Fibroblast of mammary gland (primary cell): ENCODE measurements at places on chromosomes 7 and 10.

- peak; percentile 14 for DNase-seq
These were observed 390.3 kb downstream of the MAGI2 start for GRCh38 chr7:79063019-79063698.

DNA sequence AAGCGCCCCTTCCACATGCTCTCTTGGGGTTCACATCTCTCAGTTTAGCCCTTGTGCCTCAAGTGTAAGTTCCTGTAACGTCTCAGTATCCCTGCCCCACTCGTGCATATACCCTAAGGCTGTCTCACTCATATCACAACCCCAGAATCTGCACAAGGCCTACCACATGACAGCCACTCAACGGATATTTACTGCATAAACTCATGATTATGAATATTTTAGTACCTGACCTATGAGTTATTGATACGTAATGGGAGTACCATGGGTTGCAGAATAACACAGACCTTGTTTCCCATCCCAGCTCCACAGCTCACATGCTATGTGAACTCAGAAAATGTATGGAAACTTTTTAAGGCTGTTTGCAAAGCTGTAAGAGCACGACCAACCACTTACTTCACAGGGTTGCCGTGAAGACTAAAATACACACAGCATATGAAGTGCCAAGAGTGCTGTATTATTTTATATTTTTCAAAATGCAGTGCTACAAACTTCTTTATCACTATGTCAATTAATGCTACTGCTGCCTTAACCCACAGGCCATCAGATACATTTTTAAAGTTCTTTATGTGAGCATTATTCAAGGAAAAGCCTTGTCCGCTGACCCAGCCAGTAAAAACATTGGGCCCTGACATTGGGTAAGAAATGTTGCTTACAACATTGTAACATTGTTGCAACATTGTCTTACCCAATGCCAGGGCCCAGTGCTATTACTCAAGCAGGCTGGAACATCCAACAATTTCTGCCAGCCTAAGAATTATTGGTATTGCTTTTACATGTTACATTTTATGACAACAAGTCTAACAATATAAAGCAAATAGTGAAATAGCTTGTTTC is 97.2 kb downstream of the JAZF1 start:
- peak; percentile 82 for DNase-seq

DNA sequence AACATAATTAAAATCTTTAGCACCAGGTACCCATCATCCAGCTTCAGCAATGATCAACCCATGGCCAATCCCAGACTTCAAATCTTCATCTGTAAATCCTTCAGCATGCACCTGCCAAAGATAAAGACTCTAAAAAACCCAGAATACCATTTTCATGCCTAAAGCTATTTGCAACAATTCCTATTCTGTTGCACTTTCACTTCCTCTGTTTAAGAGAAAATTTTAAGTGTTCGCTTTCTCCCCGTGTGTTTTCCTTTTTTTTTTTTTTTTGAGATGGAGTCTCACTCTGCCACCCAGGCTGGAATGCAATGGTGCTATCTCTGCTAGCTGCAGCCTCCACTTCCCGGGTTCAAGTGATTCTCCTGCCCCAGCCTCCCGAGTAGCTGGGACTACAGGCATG is 31.8 kb upstream of the HTR5A start:
- DNase-seq, result no peak

DNA sequence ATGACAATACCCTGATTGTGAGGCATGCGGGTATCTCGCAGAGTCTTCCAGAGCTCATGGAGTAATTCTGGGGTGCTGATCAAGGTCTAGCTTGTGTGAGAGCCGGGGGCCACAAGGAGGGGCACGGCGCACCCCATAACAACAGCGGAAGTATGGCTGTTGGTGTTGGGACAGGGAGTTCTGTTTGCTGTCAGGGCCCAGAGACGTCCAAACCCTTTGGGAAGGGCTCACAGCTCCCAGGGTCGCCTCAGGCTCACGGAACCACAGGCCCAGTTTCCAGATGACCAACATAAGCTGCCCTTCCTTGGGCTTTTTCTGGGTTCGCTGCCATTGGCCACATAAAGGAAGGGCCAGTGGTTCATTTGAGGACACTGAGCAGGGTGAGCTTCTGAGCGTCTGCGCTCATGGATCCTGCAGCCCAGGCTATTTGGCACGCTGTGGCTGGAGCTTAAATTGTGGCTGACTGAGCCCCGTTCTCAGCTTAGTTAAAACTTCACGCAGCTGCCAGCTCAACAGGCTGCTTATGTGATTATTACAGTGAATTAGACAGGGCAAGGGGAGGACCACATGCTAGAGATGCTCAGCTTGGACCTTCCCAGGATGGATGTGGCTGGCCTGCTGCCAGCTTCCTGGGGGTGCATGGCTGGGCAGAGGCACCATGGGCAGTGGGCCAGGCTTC is 92.3 kb downstream of the DNAJB6 start:
- no peak for DNase-seq

DNA sequence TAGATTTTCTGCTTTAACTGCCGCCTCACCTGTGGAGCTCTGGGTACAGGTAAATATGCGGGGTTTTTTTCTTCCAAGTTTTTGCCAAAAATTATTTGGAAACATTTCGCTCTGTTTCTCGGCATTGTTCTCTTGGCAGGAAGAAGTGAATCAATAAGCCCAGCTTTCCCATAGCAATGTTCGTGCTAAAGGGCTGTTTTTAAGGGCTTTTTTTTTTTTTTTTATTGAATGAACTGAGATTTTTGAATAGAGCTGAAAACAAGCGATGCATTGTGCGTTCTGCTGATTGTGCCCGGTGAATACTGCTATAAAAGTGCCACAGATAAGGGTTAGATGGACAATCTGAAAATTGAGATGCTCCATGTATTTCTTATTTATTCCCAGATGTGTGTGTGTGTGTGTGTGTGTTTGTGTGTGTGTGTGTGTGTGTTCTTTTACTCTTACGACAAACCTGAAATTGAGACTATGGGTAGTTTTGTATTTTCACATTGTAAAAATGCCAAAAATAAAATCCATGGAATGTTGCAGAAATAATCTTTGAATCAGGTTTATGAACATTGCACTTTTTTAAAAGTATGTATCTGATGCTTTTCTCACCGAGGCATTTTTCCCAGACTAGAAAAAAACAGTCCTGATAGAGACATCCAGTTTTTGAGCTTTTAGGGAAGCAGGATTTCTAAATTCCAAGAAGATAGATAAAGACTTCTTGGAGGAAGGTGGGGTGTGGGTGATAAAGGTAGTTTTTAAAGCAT is 30.5 kb downstream of the KIAA1217 start:
- DNase-seq, result no peak

DNA sequence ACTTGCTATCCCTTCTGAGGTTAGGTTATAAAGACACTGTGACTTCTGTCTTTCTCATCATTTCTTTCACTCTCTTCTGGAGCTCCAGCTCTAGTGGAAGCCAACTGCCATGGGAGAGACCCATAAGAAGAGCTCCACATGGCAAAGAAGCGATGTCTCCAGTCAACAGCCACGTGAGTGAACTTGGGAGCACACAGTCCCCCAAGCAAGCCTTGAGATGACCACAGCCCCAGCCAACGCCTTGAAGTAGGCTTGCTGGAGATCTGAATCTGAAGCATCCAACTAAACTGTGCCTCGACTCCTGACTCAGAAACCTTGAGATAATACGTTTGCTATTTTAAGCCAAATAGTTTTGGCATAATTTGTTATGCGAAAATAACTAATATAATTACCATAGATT is 181.7 kb upstream of the GDF10 start:
- DNase-seq, result no peak

DNA sequence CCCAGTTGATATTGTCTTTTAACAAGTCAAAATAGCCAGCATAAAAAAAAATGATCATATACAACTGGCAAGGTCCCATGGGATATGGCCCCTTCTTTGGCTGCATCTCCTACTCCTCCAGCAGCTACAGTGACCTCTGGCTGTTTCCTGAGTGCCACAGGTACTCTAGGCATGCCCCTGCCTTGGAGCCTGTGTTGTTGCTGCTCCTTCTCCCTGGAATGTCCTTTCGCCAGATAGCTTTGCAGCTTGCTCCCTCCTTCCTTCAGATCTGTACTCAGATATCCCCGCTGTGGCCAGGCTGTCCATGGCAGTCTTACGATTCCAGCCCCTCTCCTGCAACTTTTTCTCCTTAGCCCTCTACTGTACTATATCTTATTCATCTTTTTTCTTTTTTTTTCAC is 23.3 kb downstream of the CNNM2 start:
- DNase-seq, result no peak

DNA sequence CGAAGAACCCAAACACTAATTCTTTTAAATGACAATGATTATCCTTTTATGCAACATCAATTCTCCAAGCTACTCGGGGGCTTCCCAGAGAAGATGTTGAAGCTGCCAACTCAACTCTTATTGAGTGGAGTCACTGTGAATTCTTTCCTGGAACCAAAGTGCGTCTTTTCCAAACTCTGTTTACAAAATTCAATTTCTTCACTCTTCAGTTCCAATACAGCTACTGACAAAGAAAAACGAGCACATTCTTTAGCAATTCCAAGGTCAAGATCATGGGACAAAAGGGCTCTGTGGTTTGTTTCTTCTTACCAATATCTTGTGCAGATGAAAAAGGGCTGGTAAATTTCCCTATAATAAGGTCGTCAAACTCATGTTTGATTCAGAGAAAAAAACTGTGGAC is 74.2 kb downstream of the FAS start:
- peak; percentile 87 for DNase-seq

GRCh38 chr10:16952080-16952479 is 134.9 kb upstream of the RSU1 start:
- no peak for DNase-seq

GRCh38 chr10:88163572-88163971 is 300.1 kb downstream of the PTEN start:
- no peak for DNase-seq

- DNase-seq, result no peak
These were observed 49.5 kb upstream of the CAPZA2 start for GRCh38 chr7:116812860-116813259.

DNA sequence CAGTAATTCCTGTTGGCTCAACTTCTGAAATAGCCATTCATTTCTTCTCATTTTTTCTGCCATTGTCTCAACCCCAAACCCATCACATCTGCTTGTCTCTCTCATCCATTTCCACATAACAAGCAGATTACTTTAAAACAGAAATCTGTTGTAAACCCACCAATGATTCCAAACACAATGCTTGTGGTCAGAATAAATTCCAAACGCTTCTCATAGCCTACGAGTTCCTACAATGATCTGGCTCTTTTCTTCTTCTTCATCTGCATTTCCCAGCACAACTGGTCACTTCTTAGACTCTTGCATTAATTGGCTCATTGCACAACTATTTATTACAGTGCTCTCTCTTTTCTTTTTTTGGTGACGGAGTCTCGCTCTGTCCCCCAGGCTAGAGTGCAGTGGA is 364.1 kb downstream of the GATA3 start:
- peak; percentile 1 for DNase-seq

GRCh38 chr10:35420827-35421552 is 84.7 kb downstream of the CCNY start:
- DNase-seq, result no peak

- no peak for DNase-seq
These were observed 49.0 kb downstream of the TES start for GRCh38 chr7:116259156-116259870.

- DNase-seq, result peak; percentile 44
These were observed 16.5 kb downstream of the DENND10 start for GRCh38 chr10:119120413-119120867.

DNA sequence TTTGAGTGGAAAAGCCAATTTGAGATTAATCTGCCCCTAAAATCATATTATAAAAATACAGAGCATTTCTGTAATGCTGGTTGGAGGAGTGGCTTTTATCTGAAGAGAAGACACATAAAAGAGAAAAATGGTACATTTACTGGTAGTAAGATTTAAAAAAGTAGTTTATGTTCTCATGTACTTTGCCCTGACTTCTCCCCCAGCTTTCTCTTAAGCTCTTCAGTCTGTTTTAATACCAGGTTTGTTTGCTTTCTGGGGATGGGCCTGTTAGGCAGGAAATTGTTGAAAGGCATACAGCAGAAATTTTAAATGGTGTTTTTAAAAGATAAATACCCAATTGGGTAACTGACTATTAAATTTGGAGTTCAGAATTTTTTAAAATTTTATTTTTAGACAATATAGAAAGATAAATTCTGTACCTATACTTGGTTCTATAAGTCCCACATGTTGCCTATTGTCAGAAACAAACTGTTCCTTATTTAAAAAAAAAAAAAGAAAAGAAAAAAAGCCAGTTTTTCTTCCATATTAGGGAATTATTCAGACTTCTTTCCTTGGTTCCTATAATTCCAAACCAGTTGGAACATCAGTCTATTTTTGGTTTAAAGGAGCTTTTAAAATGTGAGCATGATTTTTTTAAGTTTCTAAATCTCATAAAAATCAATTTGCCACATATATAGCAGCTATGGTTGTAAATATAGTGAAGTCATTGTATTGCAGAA is 136.6 kb downstream of the ARID5B start:
- no peak for DNase-seq

- no peak for DNase-seq
These were observed 58.1 kb downstream of the TET1 start for GRCh38 chr10:68618234-68618633.

DNA sequence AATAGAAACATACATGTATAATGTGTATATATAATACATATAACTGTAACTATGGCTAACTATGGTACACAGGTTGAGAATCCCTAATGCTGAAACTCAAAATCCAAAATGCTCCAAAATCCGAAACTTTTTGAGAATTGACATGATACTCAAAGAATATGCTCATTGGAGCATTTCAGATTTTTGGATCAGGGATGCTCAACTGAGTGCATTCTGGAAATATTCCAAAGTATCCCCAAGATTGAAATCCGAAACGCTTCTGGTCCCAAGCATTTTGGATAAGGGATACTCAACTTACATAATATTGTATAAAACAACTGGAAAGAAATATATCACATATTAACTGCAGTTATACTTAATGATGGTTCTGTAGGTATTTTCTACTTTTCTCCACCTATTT is 94.2 kb upstream of the ASAH2 start:
- no peak for DNase-seq
